ENCODE measurements at places on chromosomes 1 and 21. TPM values are rescaled to one million over a fixed set of nuclear protein-coding genes. Genes with fewer than 3 reads are reported as not detected.

GRCh38 chr1:83997631-83998030, 1.3 kb downstream of the TTLL7 start:
- no peak for DNase-seq

DNA sequence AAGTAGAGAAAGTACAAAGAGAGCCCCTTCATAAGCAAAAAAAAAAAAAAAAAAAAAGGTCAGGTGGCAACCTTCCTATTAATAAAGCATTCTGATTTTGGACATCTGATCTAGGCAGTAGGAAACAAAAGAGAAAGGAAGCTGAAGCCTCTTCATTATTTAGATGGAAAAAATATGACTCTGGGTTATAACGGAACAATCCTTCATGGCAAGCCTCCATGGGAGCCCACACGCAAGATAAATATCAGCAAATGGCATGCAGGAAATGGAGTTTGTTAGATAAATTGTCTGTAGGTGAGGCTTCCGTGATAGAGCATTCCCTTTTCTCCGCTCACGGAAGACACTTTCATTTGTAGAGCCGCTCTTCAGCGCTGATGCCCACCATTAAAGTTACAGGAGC, 381.0 kb downstream of the TTLL7 start:
- DNase-seq = no peak

DNA sequence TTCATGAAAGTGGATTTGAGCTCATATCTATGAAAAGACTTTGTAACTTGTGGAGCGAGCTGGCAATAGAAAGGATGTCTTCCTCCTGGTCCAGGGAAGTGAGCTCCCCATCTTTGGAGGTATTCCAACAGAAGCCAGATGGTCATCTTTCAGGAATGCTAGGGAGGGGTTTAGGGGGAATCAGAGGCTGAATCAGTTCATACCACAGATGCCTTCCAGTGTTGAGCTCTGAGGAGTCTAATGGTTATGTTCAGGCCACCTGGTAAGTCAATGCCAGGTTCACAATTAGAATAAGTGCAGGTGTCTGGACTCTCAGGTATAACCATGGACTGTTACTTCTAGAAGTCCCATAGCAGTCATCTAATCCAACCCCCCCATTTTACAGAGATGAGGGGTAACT, 119.1 kb downstream of the ACTL8 start:
- DNase-seq = no peak

The SH2D5 gene
- total RNA-seq = not detected

GRCh38 chr1:59900640-59901039, 25.9 kb downstream of the CYP2J2 start:
- DNase-seq = no peak

DNA sequence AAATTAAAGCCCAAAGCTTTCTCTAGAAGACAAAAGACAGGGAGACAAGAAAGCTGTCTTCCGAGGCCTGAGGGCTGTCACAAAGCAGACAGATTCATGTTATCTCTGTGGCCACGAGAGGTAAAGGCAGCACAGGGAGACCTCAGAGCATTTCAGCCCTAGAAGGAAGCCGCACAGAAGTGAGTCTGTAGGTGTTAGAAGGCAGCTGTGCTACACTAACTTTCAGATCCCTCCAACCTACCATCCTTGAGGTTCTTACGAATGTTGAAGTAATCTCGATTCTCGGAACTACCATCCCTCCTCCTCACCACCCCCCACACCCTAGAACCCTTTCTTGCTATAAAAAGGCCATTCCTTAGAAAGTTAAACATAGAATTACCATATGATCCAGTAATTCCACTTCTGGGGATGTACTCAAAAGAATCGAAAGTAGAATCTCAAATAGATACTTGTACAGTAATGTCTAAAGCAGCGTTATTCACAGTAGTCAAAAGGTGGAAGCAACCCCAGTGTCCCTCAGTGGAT, 21.5 kb upstream of the LYST start:
- DNase-seq = no peak

The NSUN4 gene
- 15.9 TPM for total RNA-seq

- DNase-seq = no peak
These were observed 55.2 kb downstream of the NENF start for GRCh38 chr1:212487774-212488435.

DNA sequence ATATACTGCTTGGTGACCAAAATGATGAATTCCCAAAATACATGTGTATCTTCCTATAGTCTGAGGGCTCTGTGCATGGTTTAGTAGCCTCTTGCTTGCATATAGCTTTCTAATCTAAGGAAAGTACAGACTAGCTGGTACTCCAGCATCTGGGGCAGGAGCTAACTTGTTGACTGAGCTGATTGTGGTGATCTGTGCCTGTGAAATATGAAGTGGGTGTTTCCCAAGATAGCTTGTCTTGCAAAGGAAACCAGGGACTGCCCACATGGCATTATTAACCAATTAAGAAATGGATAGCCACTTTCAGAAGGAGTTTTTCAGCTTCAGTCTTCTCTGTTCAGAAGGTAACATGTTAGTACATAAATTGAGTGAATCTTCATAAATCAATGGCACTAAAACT, 219.8 kb downstream of the NEGR1 start:
- no peak for DNase-seq

- DNase-seq = no peak
These were observed 219.9 kb downstream of the TRABD2B start for GRCh38 chr1:47777322-47777721.

The LRRC53 gene
- not detected for total RNA-seq

DNA sequence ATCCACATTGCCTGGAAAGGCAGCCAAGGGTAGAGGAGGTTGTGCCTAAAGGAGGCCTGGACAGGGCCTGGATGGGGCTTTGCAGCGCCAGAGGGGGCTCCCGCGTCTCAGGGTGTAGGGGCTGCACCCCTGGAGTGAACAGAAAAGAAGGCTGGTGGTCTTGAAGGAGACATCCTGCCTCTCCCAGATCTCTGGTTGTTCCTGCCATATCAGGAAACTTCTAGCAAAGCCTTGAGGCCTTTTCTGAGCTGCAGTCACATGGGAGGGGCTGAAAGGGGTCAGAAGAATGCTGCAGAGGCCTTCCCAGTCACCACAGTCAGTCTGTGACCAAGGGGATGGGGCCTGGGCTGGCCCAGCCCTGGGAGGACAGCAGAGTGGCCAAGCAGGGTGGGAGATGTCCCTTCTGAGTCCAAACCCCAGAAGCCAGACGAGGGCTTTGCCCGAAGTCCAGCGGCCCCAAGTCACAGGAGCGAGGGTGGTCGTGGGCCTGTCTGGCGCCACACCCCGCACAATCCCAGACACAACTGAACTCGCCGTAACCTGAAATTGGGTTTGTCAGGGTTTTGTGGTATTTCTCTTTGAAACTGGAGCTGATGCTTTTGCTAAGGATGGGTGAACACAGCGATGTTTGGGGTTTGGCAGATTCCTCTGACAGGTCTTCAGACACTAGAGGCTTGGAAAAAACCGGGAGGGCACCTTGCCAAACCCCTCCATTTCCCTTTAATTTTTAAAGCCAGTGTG, 29.6 kb downstream of the SIM2 start:
- DNase-seq = no peak

The NHLH1 gene
- total RNA-seq = not detected

- DNase-seq = no peak
These were observed 86.6 kb upstream of the EDN2 start for GRCh38 chr1:41571041-41571440.

- no peak for DNase-seq
These were observed 852 bp downstream of the KTI12 start for GRCh38 chr1:52032785-52033131.

The IL6R gene
- total RNA-seq = 8.1 TPM

The KIF1B gene
- total RNA-seq = 96.0 TPM

- DNase-seq = no peak
These were observed 111.8 kb upstream of the JUN start for GRCh38 chr1:58895559-58896145.

The KIAA1614 gene
- 5.8 TPM for total RNA-seq

DNA sequence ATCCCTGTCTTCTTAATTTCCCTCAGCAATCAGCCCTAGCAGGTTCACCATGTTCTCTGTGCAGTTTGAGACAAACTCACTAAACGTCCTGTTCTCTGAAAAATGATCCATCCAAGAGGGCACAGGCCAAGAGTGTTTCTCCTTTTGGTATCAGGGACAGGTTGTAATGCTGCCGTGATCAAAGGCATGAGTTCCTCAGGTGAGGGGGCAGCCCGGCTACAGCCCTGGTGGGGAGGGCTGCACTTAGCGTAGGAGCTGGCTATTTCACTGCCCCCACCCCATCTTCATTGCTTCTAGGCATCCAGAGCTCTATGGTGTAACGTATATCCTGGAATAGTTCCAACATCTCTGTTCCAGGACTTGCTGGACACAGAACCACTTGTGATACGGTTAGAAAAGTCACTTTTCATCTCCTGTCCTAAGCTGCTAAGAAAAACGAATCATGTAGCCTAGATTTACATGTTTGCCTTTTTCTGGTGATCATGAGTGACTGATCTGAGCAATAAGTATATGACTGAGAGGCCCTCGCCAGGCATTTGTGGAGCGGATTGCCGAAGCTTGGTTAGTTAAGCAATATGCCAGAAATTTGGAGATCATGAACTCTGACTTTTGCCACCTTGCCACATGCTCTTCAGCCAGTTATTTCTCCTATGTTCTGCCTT, 41.1 kb upstream of the SRP9 start:
- no peak for DNase-seq

The AMY1B gene
- total RNA-seq = not detected

DNA sequence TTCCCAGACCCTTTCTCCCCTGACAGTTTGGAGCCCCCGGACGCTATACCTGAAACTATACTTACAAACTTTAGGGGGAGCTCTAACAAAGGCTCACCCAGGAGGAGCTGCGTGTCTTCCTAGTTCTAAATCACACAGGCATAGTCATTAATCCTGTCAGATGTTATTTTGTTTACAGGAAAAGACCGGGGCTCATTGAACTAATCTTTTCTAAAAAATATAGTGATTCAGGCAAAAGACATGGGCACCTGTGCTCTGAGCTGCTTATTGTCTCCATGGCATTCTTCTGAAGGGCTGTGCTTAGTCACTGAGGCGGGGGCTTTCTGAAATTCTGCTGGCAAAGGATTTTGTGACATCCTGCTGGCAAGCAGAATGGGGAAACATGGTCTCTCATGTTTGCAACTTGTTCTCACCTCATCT, 1577.0 kb downstream of the NCAM2 start:
- no peak for DNase-seq

The KCNQ4 gene
- total RNA-seq = 2.0 TPM

DNA sequence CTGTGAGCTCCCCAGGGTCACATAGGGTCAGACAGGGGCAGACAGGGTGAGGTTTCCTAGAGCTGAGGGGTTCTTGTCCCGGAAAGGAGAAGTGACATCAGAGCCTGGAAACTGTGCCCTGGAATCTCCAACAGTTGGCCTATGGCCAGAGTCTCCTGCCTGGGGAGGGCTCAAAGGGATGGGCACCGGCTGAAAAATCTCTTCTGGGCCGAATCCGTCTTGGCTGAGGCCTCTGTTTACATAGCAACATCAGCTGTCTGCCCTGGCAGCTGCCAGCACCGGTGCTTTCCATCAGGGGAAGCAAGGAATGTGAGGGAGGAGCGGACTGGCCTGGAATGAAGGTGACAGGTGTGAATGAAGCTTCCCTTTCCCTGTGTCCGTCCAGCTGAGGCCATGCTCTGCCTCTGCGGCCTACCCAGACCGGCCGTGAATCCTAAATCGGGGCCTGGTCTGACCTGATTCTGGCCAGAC, 30.7 kb downstream of the VASH2 start:
- DNase-seq = peak; percentile 8

The KCNJ15 gene
- total RNA-seq = 11.4 TPM

DNA sequence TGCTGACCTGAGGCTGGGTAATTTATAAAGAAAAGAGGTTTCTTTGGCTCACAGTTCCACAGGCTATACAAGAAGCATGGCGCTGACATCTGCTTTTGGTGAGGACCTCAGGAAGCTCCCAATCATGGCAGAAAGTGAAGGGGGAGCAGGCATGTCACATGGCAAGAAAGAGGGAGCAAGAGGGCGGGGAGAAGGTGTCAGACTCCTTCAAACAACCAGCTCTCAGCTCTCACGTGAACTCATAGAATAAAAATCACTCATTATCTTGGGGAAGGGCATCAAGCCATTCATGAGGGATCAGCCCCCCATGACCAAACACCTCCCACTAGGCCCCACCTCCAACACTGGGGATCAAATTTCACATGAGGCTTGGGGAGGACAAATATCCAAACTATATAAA, 266.8 kb downstream of the RHOU start:
- no peak for DNase-seq

DNA sequence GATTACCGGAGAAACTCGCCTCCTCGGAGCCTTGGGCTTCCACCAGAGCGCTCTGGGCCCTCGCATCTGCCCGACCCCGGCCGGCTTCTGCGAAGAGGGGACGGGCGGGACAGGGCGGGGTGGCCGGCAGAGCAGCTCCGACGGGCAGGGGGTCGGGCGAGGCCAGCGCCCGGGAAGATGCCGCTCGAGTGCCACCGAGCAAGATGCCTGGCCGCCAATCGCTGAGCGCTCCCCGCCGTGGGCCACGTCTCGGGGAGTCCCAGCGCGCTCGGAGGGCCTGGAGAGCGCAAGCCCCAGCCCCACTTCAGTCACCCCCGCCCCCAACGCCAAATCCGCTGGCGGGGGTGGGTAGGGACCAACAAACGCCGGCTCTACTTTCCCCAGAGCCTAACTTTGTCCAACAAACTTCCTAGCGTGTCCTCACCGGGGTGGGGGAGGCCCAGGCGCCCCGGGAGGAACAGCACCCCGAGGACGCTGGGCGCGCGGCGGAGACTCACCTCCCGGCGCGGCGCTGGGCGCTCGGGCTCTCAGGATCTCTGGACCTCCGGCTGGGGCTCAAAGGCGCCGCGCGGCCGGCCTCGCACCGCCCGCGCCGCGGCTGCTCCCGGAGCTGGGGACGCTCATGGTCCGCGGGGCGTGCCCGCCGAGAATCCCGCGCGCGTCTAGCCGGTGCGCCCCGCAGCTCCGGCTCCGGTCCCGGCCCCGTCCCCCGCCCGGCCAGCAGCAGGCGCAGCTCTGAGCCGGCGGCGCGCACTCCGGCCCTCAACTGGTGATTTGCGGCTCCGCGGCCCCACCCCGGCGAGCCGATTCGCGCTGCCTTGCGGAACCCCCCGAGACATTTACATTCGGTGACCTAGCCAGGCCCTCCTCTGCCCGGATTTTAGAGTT, at the start of gene BCAR3:
Gene BCAR3 (minus strand): TSS at position 737 of the 888 bp plus-strand sequence. CDS start 6,907 bp downstream, outside the sequence.
- DNase-seq = no peak

GRCh38 chr21:17513214-17514123, 626 bp downstream of the CXADR start:
- no peak for DNase-seq

The LCE1B gene
- not detected for total RNA-seq

GRCh38 chr21:44628707-44629391, 2.0 kb downstream of the KRTAP10-9 start:
- no peak for DNase-seq

DNA sequence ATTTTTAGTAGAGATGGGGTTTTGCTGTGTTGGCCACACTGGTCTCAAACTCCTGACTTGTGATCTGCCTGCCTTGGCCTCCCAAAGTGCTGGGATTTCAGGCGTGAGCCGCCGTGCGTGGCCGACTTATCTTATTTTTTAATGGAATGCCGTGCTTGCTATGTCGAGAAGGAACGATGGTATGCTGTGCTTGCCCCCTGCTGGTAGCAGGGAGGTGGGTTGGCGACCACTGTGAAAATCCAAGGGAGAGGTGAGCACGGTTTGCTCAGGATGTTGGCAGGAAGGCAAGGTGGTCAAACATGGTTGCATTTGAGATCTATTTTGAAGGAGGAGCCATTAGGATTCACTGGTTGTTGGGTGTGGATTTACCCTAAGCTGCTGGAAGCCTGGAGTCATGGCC, 45.8 kb upstream of the RCC2 start:
- no peak for DNase-seq

All from urinary bladder (tissue), 4 donors.